Fibroblast of skin of scalp (primary cell): ENCODE measurements at places on chromosomes 7 and 10.

- no peak for DNase-seq
These were observed 55.0 kb downstream of the SNX10 start for GRCh38 chr7:26346611-26347203.

- no peak for DNase-seq
These were observed 360.2 kb downstream of the SORCS3 start for GRCh38 chr10:105001269-105001668.

DNA sequence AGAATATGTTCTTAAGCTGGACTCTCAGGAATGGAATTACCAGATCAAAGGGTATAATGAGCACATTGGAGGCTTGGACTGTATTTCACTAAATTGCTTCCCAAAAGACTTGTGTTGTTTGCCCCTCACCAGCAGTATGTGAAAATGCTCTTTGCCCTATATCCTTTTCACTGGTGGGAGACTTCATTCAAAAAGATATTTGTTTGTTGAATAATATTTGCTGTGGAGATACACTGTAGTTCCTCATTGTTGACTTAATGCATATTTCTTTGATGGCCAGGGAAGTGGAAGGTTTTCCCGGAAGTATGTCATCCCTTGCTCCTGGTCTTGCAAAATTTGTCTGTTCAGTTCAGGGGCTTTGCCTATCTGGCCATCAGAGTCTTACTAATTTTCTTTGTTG lies 19.4 kb downstream of the GSTO2 start:
- no peak for DNase-seq

- DNase-seq, result no peak
These were observed 65.0 kb downstream of the ANKRD7 start for GRCh38 chr7:118289476-118289875.

- DNase-seq, result peak; percentile 72
These were observed 161.1 kb upstream of the RHEB start for GRCh38 chr7:151680810-151681209.

GRCh38 chr7:40356312-40356711 lies 221.5 kb downstream of the SUGCT start:
- DNase-seq, result peak; percentile 27

DNA sequence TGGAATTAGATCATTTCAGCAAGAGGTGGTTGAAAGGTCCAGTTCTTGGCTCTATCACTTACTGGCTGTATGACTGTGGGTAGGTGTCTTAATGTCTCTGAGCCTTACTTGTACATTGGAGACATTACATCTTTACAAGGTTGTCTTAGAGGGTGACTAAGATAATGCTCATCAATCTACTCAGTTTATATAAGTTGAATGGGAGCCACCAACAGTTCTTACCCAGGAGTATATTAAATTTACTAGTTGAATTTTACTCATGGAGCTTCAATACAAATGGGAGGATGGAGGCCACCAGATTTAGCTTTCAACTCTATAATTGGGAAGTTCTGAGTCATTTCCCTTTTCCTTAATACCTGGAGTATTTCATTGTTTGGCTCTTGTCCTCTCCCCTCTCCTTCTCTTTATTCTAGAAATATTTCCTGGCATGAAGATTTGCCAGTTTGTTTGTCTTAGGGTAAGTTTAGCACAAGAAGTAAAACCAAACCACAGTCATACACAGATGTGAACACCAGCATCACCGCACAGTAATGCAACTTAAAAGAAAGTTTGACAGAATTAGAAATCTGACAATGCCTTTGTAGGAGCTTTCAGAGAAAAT lies 222.8 kb downstream of the LRMDA start:
- no peak for DNase-seq

DNA sequence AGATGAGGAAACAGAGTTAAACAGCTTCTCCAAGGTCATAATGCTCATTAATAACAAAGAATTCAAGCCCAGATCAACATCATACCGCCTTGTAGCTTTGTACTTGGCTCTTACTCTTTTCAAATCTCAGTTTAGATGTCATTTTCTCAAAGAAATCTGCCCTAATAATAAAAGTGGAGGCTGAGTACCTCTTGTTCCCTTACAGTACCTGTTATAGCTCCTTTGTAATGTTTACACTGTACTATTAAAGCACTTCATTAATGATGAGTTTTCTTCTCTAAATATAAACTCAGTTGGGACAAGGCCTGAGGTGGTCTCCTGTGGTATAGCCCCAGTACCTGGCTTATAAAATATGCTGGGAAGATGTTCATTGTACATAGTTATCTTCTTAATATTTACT lies 7.8 kb downstream of the SMNDC1 start:
- no peak for DNase-seq

GRCh38 chr10:111130471-111130870 lies 53.6 kb downstream of the ADRA2A start:
- DNase-seq, result no peak

DNA sequence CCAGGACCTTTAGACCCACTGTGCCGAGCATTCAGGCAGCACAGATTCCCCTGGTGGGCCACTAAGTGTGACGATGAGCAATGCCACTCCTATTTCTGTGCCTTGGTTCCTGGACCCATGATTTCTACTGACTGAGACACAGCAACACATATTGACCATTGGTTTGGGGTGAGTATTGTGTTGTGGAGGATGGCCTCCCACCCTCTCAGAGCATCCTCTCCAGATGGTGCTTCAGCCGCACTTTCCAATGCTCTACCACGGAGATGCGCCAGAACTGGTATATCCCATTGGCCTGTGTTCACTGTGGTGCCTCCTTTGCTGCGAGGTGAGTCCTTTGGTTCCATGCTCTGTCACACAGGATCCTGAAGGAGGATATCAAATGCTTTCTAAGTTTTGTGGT lies 10.1 kb upstream of the GDF10 start:
- no peak for DNase-seq
